ENCODE measurements at places on chromosomes 1 and 21.

DNA sequence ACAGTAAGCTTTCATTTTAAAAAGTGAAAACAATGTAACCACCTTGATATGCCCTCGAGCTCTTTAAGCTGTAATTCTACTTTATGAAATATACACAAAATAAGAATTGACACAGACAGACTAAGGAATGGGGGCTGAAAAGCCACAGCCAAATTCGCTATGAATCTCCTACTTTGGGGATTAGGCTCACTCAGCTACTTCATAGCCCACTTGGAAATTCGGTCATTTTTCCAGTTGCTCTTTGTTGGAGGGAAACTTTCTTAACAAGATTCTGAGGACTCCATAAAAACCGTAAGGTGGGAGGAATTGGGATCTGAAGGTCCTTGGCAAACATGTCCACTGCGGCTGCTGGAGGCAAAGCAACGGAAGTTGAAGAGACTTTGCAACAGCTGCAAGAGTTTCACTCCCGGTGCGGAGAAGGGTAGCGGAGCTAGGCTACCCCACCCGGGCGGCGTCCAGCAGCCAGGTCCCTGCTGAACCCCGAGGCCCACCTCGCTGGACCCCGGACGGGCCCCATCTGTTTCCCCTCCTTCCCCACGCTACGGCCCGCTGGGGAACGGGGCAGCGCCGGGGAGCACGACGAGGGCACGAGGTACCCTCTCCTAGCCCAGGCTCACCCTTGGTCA is 634 bp downstream of the MYCBP start:
- no peak for DNase-seq

- DNase-seq = no peak
Observed at GRCh38 chr1:65505547-65506300, 85.3 kb downstream of the LEPR start.

DNA sequence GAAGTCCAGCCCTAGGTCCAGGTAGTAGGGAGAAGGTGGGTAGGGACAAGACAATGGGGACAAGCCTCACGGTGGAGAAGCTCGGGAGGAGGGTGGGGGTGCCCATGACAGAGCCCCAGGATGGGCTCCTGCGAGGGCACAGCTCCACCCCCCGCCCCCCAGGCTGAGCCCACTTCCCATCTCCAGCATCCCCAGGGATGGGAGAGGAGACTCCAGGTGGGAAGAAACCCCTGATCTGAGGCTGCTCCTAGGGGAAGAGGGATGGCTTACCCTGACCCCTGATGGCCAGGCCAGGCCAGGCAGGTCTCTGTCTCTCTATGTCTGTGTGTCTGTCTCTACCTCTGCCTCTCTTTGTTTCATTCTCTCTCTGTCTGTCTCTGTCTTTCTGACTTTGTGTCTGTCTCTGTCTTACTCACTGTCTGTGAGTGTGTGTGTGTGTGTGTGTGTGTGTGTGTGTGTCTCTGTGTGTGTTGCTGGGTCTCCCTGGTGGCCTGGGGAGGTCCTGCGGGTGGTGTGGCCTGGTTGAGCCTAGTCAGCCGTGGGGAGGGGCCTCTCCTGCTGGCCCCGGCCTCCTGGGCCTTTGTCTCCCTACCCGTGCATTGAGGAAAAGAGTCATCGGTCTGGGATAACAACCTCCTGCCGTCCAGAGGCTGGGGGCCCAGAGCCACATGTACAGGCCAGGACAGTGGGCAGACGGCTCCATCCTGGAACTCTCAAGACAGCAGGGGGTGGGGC is 45.7 kb downstream of the WNT9A start:
- DNase-seq = no peak

DNA sequence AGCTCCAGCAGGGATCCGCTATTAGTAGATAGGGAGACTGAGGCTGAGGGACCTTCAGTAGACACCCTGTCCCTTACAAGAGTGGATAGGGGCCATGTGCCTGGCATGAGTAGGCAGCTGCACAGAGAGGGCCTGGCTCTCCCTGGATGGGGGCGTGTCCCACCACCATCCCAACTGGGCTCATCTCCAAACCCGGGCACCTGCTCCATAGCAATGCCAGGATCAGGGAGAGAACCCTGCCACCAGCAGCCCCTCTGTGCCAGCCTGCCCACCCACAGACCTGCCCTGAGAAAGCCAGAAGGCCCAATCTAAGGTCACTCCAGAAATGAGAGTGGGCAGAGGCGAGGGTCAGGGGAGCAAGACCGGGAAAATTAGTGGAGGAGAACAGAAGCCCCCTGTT is 121.3 kb downstream of the GRIK3 start:
- DNase-seq = no peak

- DNase-seq = no peak
Observed at GRCh38 chr1:59673573-59674450, 140.9 kb upstream of the HOOK1 start.

DNA sequence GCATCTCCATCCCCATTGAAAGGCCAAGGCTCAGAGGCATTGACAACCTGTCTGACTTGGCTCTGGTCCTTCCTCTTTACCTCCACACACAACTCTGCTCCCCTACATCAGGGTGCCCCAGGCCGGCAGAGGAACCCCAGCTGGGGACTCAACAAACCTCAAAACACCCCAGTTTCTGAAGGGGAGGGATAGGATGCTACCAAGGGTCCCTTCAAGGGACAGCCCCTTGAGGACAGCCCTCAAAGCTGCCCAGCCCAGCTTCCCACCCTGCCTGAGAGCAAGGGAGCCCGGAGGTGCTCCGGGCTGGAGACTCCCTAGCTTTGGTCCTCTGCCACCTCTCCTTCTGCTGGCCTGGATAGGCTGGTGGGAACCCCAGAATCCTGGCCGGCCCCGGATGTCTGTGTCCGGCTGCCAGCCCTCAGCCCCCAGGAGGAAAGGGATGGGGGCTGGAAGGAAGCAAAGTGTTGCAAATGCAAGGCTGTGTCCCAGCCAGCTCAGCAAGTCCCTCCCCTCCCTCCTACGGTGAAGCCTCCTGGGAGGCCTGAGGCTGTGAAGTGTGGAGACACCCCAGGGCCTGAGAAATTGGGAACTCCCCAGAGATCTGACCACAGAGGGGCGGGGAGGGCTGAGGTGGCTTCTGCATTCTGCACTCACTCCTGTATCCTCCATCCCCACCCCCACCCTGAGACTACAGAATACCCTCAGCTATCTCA is 1.1 kb upstream of the MARCKSL1 start:
- peak; percentile 98 for DNase-seq

- DNase-seq = no peak
Observed at GRCh38 chr1:235027076-235027861, 101.4 kb downstream of the TOMM20 start.

- no peak for DNase-seq
Observed at GRCh38 chr21:36113647-36114428, 21.0 kb upstream of the CBR3 start.

DNA sequence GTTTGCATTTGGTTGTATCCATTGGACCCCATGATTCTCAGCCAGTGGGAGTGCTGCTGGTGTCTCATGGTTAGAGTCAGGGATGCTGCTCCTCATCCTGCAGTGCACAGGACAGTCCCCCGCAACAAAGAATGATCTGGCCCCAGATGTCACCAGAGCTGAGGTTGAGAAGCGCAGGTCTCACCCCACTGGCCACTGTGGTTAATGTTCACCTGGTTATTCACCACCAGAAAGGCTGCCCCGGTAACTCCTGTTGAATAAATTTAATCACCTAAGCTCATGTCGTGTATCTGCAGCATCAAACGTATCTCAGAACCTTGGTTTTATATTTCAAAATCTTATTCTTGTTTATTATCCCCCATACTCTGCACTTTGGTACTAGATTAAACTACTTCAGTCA is 75.8 kb downstream of the ATP5PO start:
- DNase-seq = no peak

GRCh38 chr1:40740039-40740996 is 43.3 kb upstream of the KCNQ4 start:
- DNase-seq = no peak

- DNase-seq = peak; percentile 74
Observed at GRCh38 chr1:64687725-64688327, 57.0 kb upstream of the RAVER2 start.

DNA sequence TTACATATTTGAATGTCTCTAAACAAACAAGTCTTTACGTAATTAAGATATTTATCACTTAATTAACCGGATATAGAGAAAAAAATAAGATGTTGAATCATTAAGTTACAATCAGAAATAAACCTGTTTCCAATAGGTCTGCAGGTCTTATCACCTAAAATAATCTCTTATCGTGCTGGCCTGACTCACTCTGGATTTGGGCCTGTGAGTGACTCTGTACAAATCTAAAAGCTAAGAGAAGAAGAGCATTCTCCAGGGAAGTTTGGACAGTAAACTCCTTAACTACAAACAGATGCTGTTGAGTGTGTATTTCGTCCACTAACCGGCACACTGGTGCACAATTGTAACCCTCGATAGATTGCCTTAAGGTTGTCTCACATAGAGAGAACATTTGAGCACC is 25.3 kb downstream of the CEP104 start:
- DNase-seq = no peak

DNA sequence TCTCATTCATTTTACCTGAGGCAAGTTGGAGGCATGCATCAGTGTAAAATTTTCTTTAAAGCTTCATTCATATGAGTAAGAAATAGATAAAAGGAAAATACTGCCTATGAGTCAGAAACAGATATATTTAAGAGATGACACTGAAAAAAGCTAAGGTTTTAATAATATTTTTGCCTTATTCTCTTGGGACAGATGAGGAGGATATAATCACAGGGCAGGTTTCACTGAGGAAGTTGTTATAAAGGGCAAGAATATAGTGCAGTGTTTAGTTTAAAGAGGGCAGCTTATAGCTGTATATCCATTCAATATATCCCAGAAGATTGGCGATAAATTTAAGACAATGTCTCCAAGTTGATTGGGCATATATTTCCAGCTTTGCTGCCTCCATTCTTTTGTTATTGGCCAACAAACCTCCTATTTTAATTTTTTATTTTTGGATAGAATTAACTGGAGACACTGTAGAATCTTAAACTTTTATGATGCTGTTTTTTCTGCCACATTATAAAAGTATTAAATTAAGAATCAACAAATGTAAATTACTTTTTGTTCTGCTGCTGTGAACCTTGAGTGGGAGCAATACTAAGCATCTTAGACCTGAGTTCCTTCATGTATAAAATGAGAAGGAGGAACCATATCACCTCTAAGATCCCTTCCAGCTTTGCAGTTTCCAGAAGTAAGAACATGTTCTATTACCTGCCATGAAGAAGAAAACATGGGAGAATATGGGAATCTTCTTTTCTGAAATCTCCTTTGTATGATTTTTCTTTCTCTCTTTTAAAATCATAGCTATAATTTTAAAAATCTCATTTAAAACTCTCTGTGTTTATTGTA is 171.6 kb downstream of the S1PR1 start:
- no peak for DNase-seq

- DNase-seq = no peak
Observed at GRCh38 chr1:37338658-37339057, 135.7 kb upstream of the ZC3H12A start.

GRCh38 chr21:44720170-44720569 is 8.8 kb upstream of the TSPEAR start:
- no peak for DNase-seq

GRCh38 chr21:46144464-46145070 is 10.8 kb downstream of the FTCD start:
- DNase-seq = no peak

DNA sequence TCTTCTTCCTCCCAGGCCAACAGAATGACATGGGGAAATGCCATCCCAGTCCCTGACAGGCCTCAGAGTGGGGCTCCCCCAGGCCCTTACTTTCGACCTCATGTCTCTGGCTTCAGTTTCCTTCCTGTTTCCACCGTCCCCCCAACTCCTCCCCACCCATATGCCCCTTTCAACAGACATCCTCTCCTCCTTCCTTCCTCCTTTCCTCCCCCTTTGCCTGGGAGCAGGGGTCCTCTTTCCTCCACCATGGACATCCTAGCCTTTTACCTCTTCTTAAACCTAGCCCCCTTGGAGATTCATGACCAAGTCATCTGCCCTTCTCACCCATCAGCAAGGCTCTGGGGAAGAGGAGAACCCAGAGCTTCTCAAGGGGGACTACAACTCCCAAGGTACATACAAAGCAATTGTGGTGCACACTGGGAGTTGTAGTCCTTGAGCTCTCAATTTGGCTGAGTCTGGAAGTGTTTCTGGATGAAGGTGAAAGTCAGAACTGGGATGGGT is 4.0 kb downstream of the ZBTB7B start:
- peak; percentile 85 for DNase-seq

- no peak for DNase-seq
Observed at GRCh38 chr1:151834239-151834638, 2.6 kb upstream of the RORC start.

Data from CD14-positive monocyte (primary cell).